Omental fat pad (tissue), 4 donors: ENCODE measurements at places on chromosomes 5 and 9. TPM values are rescaled to one million over a fixed set of nuclear protein-coding genes. Genes with fewer than 3 reads are reported as not detected.

GRCh38 chr5:136235321-136235720 is 42.4 kb upstream of the SMIM32 start:
- no peak for DNase-seq

DNA sequence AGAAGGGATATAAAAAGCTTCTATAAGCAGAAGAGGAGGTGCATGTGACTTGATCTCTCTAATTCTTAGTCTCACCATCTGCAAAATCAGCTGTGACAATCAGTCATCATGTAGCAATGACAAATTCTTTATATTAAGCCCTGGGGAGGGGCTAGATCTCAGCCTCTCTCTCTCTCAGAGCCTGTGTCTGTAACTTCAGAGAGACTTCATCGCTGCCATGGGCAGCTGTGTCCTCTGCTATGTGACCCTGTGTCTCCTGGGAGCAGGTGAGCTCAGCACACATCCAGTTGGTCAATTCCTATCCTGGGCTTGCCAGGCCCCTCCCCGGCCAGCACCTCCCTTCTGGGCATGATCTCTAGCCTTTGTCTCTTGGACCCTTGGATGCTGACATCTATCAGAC is 109.6 kb downstream of the ANKRD18B start:
- DNase-seq, result no peak

- DNase-seq, result no peak
Observed at GRCh38 chr5:54581831-54582548, 64.4 kb downstream of the SNX18 start.

The PCDHB5 gene
- total RNA-seq, result 1.9 TPM

GRCh38 chr5:123855609-123856008 is 343.6 kb downstream of the CSNK1G3 start:
- DNase-seq, result no peak

The FGF1 gene
- total RNA-seq, result 26.9 TPM

GRCh38 chr5:35753500-35753899 is 103.2 kb upstream of the IL7R start:
- no peak for DNase-seq

GRCh38 chr5:74261421-74261820 is 379.1 kb downstream of the ENC1 start:
- DNase-seq, result no peak

DNA sequence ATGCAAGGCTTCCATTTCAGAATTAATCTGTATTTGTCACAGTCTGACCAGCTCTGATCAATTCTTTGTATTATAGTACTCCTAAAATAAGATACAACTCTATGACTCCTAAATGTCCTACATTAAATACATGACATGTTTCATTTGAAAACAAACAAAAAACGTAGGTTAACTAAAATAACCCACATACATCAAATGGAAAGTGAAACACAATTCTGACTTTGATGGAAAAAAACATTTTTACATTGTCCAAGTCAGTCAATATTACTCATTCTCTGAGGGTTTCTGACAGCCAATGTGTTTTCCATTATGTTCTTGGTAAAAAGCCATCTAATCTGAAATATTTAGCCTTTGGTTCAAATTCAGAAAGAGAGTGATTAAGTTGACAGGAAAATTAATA is 8.7 kb downstream of the HMGCS1 start:
- no peak for DNase-seq

The ZMYND19 gene
- total RNA-seq, result 9.5 TPM

The NTNG2 gene
- 3.9 TPM for total RNA-seq

The SAXO1 gene
- total RNA-seq, result not detected

- no peak for DNase-seq
Observed at GRCh38 chr9:122463828-122464632, 13.7 kb downstream of the OR1J1 start.

The MAP1B gene
- 654 TPM for total RNA-seq

The INSL6 gene
- not detected for total RNA-seq

The FOXD4L5 gene
- not detected for total RNA-seq

- no peak for DNase-seq
Observed at GRCh38 chr5:40601198-40601868, 78.4 kb upstream of the PTGER4 start.

The KCNIP1 gene
- not detected for total RNA-seq

GRCh38 chr5:488241-488640 is 36.0 kb downstream of the SLC9A3 start:
- no peak for DNase-seq

GRCh38 chr9:81666123-81666522 is 23.2 kb downstream of the TLE1 start:
- no peak for DNase-seq

DNA sequence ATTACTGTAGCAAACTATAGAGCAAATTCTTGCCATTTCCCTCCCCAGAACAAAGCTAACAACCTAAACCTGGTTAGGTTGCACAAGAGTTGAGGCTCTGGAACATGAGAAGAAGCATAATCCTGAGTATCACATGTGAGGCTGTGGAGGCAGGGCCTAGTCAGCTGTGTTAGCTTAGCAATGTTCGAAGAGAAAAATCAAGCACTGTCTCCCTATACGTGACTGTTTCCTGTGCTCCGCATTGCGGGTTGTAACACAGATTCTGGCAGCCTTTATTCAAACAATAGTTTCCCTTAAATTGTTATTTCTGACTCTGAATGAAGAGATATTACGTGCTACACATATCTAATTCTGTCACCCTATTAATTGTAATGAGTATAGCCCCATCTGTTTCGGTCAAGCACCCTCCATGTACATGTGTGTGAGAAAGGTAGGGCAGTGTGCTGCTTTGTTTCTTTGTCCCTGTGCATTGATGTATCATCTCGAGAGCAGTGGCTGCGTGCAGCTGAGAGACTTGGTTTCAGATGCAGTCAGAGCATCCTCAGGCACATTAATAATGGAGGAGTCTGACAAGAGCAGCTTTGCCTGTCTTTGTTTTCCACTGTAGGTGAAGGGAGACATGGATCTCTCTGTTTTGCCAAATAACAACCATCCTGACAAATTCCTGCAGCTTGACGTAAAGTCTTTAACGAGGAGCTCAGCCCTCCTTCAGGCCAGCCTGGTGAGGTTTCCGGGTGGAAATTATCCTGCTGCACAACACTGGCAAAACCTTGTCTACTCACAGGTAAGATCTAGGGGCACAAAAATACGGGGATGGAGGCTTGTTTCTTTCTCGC is at the start of gene MINAR2:
Gene MINAR2 (plus strand): TSS at position 523 of the 836 bp plus-strand sequence. CDS start 97 bp downstream, at position 620.
- no peak for DNase-seq

GRCh38 chr5:67748165-67748690 is 467.3 kb upstream of the PIK3R1 start:
- DNase-seq, result no peak

GRCh38 chr5:151577566-151577965 is 13.6 kb downstream of the FAT2 start:
- no peak for DNase-seq

The TSC1 gene
- total RNA-seq, result 68.4 TPM

DNA sequence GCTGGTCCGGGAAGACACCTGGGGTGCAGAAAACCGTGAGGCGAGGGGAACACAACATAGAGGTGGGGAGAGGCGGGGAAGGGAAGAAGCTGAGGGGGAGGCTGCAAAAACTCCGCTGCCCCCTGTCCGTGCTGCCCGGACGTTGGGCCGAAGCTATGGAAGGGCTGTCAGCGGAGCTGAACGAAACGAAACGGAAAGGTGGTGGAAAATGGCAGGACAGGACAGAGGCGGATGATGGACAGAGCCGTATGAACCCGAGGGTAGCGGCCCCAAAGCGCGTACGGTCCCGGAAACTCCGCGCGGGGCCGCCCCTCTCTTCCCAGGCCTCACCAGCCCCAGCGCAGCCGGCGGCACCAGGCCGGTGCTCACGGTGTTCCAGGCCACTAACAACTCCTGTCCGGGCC is 272 bp downstream of the ANAPC2 start:
- no peak for DNase-seq

The KDM3B gene
- 47.6 TPM for total RNA-seq
